ENCODE measurements at places on chromosomes 3 and 15. TPM values are rescaled to one million over a fixed set of nuclear protein-coding genes. Genes with fewer than 3 reads are reported as not detected.

Gene RETNLB
- not detected for total RNA-seq

DNA sequence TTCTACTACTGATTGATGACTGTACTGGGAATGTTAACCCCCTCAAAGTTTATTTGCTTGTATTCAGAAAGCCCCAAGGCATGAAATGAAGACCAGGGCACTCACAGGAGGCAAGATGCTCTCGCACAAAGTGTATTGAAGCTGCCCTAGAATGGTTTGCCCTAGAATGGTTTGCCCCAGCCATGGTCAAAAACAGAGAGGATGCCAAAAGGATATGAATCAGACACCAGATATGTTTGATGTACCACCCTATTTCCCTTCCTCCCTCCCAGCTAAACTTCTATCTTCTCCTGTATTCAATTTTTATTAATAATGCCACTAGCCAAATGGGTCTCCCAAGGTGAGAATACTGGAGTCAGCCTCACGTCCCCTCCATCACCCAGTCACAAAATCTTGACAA, 101.3 kb downstream of the TMCO5A start:
- peak; percentile 54 for DNase-seq

- DNase-seq: no peak
Observed at GRCh38 chr15:88894348-88894818, 961 bp downstream of the HAPLN3 start.

- no peak for DNase-seq
Observed at GRCh38 chr3:72587282-72587681, 261.0 kb downstream of the SHQ1 start.

DNA sequence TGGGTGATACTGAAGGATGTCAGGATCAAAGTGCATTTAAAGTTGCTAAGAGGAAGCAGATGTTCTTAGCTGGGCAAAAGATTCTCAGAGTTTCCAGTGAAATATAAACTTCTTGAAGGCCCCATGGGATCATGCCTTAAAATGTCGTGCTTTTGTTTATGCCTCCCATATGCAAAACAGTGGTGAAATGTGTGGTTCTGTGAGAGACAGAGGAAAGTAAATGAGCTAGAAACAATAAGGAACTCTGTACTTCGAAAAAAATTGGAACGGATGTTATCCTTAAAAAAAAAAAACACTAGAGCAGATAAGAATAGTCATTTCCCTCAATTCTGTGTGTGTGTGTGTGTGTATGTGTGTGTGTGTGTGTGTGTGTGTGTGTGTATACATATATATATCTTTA, 497.0 kb upstream of the TBL1XR1 start:
- DNase-seq: peak; percentile 82

- no peak for DNase-seq
Observed at GRCh38 chr3:184491867-184492615, 69.5 kb upstream of the EPHB3 start.

Gene ATP11B
- 77.9 TPM for total RNA-seq

Gene PLIN1
- 0.20 TPM for total RNA-seq

DNA sequence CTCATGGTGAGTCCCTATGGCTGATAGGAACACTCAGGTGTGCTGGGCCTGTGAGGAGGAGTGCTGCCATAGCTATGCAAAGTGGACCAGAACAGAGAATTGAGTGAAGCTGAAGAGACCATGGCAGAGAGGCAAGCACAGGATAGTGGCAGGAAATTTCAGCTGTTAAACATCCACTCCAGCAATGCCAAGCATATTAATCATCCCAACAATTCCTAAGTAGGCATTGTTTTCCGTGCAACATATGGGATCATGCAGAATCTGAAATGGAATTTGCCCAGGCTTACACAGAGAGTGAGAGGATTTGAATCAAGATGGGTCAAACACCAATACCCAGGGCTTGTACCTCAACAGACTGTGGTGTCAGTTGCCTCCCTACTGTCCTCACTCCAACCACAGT, 582.6 kb upstream of the UBE2E2 start:
- DNase-seq: no peak

GRCh38 chr3:88150806-88151205, 1.0 kb downstream of the C3orf38 start:
- no peak for DNase-seq

GRCh38 chr15:64891561-64891960, 20.1 kb upstream of the ANKDD1A start:
- no peak for DNase-seq

GRCh38 chr15:99139276-99139675, 34.4 kb downstream of the SYNM start:
- DNase-seq: no peak

Gene TM4SF4
- not detected for total RNA-seq

GRCh38 chr15:31230630-31231485, 95.8 kb upstream of the KLF13 start:
- no peak for DNase-seq

- DNase-seq: no peak
Observed at GRCh38 chr3:122576174-122576940, 1.1 kb upstream of the PARP15 start.

Gene SMCO1
- total RNA-seq: not detected

Gene XCR1
- total RNA-seq: not detected

Gene RARB
- 37.4 TPM for total RNA-seq

- DNase-seq: peak; percentile 31
Observed at GRCh38 chr3:86785386-86785785, 205.6 kb downstream of the VGLL3 start.

Gene GCNT3
- total RNA-seq: not detected

- no peak for DNase-seq
Observed at GRCh38 chr3:58025837-58026569, 17.8 kb downstream of the FLNB start.

DNA sequence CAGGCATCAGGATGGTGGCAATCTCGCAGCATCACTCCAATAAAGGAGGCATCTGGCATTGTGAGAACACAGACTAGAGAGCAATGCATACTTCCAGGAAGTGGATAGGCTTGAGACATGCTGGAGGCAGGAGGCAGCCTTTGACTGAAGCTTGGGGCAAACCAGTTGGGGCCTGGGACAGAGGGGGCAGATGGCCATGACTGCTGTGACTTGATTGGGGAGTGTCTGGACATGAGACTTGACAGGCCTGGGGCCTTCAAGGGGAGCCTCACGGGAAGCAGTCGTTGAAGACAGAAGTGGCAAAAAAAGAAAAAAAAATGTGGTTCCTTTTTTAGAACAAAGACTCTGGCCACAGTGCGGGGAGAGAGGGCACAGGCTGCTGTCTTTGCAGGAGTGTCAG, 44.7 kb upstream of the CHRNA7 start:
- no peak for DNase-seq

DNA sequence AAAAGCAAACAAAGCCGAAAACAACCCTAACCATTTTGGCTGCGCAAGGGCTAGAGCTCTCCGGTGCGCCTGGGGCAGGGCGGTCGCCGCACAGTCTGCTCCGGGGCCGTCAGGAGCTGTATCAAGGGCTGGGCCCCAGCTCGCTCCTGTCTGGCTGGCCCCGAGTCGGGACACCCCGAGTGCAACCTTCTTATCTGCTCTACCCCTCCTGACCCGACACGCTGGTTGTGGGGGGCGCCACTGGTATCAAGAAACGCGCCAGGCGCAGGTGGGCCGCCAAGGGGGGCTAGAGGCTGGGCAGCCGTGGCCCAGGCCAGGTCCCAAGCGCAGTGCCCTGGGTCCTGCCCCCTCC, 36.0 kb downstream of the NR2F2 start:
- no peak for DNase-seq

Gene ZBED2
- not detected for total RNA-seq

DNA sequence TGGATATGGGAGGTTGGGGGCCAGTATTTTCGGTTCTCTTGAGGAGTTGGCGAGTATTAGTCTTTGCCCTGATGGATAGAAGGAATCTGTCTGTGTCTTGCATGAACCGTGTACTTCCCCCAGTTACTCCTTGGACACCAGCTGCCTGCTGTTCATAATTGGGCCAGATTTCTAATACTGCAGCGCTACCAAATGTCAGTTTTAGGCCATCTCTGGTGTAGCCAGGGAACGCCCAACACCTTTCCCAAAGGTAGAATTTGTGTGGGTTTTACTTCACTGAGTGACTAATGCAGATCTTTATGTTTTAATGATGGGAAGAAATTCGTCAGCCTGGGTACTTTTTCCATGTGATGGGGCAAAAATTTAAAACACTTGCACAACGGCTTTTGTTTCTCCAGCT, 18.4 kb downstream of the FLNB start:
- DNase-seq: no peak

DNA sequence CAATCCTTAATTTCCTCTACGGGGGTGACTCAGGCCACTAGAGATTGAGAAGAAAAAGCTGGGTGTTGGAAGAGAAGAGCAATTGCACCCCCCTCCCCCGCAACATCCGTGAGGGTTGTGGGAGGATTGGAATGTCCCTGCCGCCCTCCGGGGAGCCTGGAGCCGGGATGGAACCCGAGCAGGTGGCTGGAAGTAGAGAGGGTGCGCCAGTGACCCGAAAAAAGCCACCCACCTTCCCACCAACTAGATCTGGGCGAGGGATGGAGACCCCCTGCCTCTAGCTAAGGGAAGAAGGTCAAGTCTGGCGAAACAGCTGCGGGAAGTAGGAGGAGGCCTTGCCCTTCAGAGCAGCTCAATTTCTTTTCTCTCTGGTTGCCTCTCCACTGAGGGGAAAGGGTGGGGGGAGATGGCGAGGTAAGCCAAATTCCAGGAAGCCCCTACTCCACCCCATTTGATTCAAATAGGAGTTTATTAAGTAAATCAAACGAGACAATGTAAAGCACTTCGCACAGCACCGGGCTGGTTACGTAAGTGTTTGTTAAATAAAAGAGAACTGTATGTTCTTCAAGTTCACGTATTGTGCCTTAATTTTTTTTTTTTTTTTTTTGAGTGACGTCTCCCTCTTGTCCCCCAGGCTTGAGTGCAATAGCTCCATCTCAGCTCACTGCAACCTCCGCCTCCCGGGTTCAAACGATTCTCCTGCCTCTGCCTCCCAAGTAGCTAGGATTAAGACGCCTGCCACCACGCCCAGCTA, 1.1 kb upstream of the WWTR1 start:
- DNase-seq: peak; percentile 91

DNA sequence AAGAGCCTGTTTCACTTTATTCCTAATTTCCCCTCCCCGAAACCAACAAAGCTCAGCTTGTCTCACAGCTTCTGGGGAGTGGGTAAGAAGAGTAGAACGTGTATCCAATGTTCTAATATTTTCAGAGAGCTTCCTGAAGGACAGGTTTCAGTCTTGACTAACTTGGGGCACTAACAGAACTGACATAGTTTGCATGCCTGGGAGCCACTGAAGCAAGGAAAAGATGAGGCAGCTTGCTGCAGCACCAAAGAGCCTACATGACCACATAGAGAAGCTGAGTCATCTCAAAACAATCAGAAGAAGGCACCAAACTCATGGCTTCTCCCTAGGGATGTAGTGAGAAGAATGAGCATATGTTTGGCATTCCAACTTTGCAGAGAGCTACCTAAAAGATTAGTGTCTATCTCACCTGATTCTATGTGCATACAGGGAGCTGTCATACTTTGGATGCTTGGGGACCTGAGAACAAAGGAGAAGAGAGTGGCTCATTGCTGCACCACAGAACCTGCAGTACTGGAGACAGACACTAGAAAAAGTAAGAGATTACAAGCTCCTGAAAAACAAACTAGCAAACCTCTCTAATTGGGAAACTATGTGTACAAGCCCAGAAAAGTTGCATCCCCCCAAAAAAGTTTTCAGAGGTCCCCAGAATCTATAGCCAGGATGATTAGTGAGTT, 86.9 kb downstream of the DCLK3 start:
- peak; percentile 96 for DNase-seq

Gene TNFAIP8L3
- 0.48 TPM for total RNA-seq

- DNase-seq: no peak
Observed at GRCh38 chr15:98743177-98743576, 94.8 kb downstream of the IGF1R start.

DNA sequence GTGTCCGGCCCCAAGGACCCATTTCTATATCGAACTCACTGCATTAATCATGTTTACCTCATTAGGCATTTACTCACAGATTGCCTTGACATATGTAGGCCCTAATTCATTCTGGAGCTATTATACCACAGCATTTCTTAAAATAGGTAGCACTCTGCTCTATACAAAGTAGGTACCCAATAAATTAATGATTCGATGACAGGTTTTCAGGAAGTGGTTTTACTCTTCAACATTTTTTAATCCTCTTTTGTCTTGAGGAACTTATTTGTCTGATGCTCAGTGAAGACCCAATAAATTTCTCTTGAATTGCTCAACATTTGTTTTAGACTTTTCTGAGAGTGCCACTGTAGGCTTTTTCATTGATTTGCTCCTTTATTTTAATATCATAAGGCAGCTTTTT, 12.1 kb downstream of the TGFBR2 start:
- DNase-seq: no peak

DNA sequence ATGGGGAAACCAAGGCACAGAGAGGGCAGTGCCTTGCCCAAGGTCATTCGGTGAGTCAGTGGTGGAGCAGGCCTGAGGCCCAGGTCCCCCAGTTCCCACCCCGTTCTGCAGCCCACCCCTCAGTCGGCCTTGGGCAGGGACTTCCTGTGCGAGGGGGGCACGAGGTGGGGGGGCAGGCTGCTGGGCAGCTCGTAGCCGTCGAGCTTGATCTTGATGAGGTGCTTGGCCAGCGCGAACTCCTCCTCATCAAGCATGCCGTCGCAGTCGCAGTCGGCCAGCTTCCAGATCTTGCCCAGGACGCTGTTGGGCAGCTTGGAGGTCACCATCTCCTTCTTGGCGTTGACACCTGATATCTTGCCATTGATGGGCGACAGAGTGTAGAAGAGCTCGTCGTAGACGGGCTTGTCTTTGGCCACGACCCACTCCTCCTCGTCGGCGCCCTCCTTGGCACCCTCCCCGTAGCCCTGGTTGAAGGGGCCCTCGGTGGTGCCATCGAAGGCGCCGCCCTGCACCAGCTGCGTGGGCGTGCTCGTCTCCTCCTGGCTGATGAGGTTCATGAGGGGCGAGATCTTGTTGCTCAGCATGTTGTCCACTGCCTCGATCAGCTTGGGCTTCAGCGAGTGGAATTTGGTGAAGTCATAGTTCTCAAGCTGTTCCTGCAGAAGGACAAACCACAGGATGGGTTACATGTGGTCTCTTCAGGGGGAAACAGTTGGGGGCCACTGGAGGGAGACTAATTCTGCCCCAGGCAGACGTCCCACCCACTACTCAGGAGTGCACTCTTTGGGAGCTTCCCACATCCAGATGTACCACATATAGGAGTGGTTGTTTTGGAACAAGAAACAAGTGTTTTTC, 6.9 kb upstream of the SPTBN5 start:
- DNase-seq: no peak

GRCh38 chr3:159620281-159620680, 368.4 kb upstream of the IL12A start:
- DNase-seq: peak; percentile 51

- peak; percentile 34 for DNase-seq
Observed at GRCh38 chr15:50380089-50380488, 25.1 kb upstream of the GABPB1 start.

Gene CADM2
- total RNA-seq: under 0.01 TPM

GRCh38 chr3:51343918-51344687, 41.0 kb upstream of the MANF start:
- DNase-seq: peak; percentile 79

Gene CYP8B1
- total RNA-seq: not detected

- DNase-seq: no peak
Observed at GRCh38 chr3:111314181-111314873, 227.7 kb upstream of the CD96 start.

GRCh38 chr3:109548192-109548938, 211.0 kb upstream of the DPPA4 start:
- DNase-seq: peak; percentile 23
